ENCODE measurements at places on chromosomes 7 and 10. TPM values are rescaled to one million over a fixed set of nuclear protein-coding genes. Genes with fewer than 3 reads are reported as not detected.

KLF6 gene
- total RNA-seq, result 40.5 TPM

LIPN gene
- total RNA-seq, result not detected

LRGUK gene
- not detected for total RNA-seq

ANXA7 gene
- total RNA-seq, result 109 TPM

PNLIP gene
- total RNA-seq, result not detected
